ENCODE measurements at places on chromosomes 16 and 17.

DNA sequence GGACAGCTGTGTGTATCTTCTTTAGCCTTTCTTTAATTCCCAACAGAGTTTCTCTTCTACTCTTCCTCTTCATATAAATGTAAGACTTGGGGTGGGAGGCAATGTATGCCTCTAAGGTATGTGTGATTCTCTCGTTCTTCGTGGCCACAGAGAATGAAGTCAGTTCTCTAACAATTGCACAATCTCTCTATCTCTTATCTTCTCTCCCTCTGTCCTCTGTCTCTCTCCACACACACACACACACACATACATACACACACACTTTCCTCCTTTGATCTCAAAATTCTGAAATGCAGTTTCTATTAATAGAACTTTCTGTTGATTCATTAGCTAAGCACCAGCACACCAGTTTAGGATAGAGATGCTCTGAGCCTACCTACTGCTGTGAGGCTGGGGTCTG is 615.7 kb upstream of the SALL1 start:
- DNase-seq: no peak

GRCh38 chr17:75020331-75021110 is 8.1 kb downstream of the MRPL58 start:
- DNase-seq: no peak

DNA sequence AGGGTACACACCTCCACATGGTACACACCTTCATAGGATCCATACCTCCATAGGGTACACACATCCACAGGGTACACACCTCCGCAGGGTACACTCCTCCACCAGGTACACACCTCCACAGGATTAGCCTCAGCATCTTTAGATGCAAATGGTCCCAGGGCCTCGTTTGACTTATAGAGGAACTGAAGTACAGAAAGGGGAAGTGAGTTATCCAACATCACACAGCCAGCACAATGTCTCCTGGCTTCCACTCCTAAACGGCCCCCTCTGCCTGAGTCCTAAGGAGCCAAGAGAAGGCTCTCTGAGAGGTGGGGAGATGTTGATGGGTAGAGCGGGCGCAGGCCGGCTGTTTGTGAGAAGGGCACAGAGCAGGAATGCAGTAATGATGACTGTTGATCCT is 12.0 kb downstream of the FOXN1 start:
- DNase-seq: no peak

- DNase-seq: no peak
Observed at GRCh38 chr17:44906010-44906646, 6.9 kb upstream of the EFTUD2 start.

- DNase-seq: no peak
Observed at GRCh38 chr16:50677351-50677750, 3.8 kb downstream of the SNX20 start.

DNA sequence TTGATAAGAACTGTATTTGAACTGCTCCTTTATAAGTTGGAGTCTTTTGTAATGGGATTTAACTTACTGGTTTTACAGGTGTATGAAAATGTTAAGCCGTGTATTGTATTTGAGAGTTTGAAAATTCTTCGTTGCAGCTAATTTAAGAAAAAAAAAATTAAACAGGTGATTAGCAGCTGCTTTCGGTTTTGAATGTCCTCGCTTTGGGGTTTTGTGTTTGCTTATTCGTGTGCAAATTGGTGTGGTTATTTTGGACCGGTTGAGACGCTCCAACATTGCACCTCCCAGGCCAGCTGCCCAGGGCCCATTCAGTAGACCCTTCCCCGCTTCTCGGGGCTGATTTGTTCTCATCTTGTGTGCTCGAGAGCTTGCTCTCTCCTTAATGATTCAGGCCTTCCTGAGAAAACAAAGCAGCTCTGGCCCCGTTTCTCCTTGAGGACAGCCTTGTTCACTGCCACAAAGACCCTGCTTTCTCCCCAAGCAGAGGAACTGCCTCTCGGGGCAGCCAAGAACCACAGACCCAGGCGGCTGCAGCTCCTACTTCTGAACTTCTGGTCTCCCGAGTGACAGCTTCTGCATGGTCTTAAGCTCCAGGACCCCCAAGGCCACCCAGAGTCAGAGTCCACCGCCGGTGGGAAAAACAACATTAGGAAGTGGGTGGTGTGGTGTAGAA is 100.5 kb downstream of the MSI2 start:
- no peak for DNase-seq

All from NK-92 treated with Interleukin-12 subunit alpha and Interleukin-12 subunit beta, amount 100 ng/mL, for 24 hours (cell line).